Psoas muscle (tissue), 8 donors: ENCODE measurements at places on chromosomes 3 and 15.

- no peak for DNase-seq
Measured at GRCh38 chr15:78061963-78062427, 15.5 kb downstream of the TBC1D2B start.

GRCh38 chr3:16936233-16936632 is 51.5 kb downstream of the PLCL2 start:
- no peak for DNase-seq

DNA sequence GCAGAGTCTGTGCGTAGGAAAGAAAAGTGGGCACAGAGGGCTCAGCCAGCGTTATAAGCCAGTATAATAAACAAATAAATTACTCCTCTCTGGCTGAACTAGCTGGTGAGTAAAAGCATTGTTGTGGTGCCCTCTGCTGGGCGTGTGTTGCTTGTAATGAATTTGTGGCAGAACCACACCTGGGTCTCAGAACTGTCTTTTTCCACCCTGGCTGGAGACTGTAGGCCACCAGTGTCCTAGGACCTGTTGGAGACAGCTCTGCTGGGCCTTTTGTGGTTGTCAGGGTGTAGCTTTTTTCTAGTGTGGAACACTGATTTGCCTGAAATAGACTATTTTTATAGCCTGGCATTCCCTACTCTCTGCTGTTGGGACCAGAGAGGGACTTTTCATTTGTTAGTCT is 130.5 kb upstream of the EIF1B start:
- peak; percentile 66 for DNase-seq

DNA sequence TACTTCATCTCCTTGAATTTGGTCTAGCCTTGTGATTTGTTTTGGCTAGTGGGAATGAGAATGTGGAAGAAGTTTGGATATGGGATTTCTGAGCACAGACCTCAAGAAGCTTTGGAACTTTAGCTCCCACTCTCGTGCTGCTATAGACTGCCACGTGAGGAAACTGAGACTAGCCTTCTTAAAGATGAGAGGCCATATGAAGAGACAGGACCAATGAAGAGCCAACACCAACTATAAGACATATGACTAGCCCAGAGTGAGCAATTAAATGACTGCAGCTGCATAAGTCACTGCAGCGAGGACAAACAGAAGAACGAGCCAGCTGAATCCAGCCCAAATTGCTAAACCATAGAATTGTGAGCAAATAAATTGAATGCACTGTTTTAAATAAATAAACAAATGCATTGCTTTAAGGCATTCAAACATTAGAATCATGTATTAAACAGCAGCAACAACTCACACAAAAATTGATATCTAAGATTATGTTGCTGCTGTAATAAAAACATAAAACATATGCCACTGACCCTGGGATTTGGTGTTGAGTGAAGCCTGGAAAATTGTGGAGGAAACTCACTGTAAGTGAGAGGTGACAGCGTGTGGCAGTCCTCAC is 15.7 kb upstream of the CNTN4 start:
- no peak for DNase-seq

DNA sequence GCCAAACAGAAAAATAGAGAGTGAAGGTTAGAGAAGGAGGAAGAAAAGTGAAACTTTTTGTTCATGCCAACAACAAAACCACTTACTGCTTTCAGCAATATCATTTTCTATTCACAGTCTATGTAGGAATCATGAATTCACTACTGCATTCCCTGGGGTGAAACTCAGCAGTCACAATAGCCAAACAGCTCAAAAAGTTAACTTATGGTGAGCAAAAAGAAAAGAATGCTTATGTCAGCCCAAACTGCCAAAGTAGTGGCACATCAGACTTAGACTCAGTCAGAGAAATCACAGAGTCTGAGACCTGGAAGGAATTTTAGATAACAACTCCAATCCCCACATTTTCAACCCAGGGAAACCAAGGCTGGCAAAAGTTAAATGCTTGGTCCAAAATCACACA is 238.7 kb upstream of the TMCO5A start:
- no peak for DNase-seq

- peak; percentile 43 for DNase-seq
Measured at GRCh38 chr3:115581362-115582135, 41.8 kb upstream of the GAP43 start.

DNA sequence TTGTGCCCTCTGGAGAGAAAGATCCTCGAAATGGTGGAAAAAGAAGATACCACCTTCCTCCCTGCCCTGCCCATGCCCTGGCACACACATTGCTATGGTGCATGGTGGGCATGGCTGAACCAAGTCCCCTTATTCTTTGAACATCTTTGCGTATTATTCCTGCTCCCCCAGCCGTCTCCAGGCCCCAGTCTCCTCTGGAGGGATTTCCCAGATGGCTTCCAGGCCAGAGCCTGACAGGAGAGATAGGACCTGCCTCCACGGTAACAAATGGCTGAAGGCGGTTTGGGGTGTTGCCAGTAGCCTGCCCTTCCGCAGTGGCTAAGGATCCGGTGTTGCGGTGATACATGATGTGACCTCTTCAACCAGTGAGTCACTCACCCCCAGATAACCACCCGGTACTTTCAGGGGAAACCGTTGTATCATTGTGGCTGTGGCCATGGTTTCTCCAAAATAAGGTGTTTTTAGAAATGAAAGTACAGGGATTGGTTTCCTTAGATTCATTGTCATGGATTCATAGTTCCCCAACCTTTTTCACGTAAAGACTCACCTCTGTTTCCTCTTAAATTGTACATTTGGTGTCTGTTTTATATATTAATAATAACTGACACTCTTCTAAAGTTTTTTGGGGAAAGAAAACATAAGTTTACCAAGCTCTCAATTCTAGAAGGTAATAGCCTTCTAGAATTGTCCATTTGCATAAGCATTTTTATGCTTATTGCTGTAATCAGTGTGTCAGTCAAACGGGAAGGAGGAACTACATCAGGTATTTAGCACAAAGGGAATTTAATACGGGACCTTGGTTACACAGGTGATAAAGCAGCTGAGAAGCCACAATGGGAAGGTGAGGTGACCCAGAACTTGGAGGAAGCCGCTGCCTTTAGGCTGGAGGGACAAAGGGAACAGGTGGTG is 25.9 kb downstream of the SMAD3 start:
- DNase-seq, result peak; percentile 93

GRCh38 chr3:196096382-196096953 is 14.6 kb upstream of the TFRC start:
- peak; percentile 82 for DNase-seq

GRCh38 chr3:45207446-45207845 is 18.6 kb downstream of the TMEM158 start:
- no peak for DNase-seq

GRCh38 chr3:78455712-78456433 is 1311.9 kb downstream of the ROBO1 start:
- DNase-seq, result no peak

DNA sequence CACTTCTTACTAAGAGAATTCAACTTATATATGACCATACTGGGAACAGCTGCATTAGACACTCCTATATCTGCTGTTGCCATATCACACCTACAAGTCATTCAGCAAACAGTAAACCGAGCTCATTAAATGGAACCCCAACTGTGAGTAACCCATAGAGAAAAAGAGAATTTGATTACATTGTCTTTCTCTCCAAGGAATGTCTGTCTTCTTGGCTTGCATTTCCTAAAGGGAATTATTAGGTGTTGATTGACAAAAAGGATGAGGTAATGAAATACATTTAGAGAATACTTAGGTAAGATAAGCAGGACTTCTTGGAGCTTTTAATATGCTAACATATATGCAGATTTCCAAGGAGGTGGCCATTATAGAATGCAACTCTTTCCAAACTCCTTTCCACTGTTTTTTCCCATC is 76.8 kb downstream of the SLMAP start:
- no peak for DNase-seq

DNA sequence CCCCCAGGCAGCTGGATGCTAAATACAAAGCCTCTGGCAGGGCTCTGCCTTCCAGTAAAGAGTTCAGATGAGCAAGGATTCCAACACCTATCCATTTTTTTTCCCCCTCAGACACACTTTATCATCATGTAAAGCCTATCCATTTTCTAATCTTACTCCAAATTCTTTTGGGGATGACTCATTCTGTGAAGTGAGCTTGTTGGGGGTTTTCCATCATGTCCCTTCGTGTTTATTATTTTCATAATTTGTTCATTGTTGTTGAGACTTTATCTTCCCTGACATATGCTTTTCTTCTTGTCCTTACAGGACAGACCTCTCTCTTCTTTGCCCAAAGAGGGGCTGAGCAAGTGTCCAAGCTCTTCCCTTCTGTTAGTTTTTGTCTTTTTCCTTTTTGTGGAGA is 34.7 kb upstream of the SH3BP5 start:
- no peak for DNase-seq

- peak; percentile 18 for DNase-seq
Measured at GRCh38 chr15:51401872-51402517, 60.5 kb downstream of the GLDN start.

GRCh38 chr15:80494351-80494751 is 90.2 kb downstream of the ARNT2 start:
- no peak for DNase-seq

GRCh38 chr3:158728851-158729250 is 3.4 kb downstream of the RARRES1 start:
- DNase-seq, result no peak

GRCh38 chr3:149579838-149580542 is 77.8 kb downstream of the WWTR1 start:
- DNase-seq, result no peak

DNA sequence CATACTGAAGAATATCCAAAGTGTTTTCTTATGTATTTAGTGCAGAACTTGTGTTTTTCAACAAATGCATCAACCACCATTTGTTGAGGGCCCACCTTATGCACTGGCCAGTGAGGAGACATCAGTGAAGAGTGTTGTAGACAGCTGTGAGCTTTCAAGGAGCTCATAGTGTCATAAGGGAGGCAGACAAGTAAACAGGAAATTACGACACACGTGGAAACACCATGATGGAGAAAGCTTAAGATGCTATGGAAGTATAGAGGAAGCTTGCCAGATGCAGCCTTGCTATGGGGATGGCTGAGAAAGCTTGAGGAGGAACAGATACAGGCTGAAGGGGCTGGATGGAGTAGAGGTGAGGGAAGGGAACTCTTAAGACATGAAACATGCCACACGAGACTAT is 50.8 kb upstream of the PSMD6 start:
- DNase-seq, result no peak

DNA sequence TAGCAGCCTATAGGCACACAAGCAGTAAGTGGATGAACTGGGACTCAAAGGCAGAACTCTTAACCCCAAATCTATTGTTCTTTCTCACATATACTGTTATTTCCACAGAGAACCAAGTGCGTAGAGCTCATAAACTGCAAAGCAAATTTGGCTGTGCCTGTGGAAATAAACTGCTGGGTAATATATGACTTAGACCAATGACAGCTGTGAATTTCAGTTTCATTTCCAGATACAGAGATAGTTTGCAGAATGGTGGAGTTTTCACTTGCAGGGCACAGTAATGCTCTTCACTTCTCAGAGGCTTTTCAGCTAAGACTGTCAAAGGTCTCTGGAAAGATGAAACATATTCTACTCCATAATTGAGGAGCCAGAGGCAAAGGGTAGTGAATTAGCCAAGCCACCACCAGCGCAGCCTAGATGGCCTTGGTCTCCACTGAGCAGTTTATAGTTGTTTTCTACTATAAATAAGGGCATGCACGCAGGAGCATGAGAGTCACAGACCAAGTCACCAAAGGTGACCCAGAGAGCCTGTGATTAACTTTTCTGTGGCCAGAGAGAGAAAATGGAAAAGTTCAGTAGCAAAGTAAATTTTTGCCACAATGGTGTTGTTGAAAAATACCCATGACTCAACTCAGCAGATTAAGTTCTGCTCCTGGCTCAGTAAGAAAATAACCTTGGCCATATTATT is 180.7 kb upstream of the GRM7 start:
- no peak for DNase-seq

GRCh38 chr3:56468184-56469106 is at the start of gene ERC2:
ERC2 (minus strand) TSS chr3:56468467.
- DNase-seq, result peak; percentile 30

GRCh38 chr3:5181469-5182141 is 5.9 kb upstream of the EDEM1 start:
- no peak for DNase-seq

- DNase-seq, result no peak
Measured at GRCh38 chr3:196886144-196886543, 18.4 kb downstream of the SENP5 start.

DNA sequence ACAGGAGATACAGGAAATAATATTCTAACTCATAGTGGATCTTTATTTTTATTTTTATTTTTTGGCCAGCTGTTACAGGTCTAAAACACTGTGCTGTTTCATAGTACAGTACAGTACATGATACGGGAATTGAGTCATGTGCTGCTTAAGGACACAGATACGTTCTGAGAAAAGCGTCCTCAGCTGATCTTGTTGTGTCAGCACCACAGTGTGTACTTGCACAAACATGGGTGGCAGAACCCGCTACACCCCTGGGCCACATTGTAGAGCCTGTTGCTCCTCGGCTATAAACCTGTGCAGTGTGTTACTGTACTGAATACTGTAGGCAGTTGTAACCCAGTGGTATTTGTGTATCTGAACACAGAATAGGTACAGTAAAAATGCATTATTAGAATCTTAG is 183.4 kb downstream of the OR4M2 start:
- no peak for DNase-seq

GRCh38 chr3:43095370-43095769 is 10.5 kb downstream of the POMGNT2 start:
- no peak for DNase-seq

GRCh38 chr15:37837276-37837675 is 97.2 kb upstream of the TMCO5A start:
- no peak for DNase-seq

DNA sequence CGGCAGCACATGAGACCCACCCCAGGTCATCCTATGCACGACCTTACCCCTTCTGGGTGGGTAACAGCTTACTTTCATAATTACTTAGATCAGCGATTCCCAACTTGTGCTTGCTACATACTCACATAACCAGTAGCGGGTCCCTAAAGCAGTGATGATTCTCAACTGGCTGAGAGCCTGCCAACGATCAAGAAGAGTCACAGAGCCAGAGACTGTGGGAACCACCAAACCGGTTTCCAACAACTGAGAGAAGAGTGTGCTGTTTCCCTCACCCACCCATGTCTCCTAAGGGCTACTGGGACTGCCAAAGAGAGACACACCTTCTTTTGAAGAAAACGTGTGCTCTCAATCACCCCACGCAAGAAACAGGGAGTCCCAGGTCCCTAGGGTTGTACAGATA is 12.0 kb upstream of the XXYLT1 start:
- no peak for DNase-seq
